ENCODE measurements at places on chromosomes 7 and 10.

DNA sequence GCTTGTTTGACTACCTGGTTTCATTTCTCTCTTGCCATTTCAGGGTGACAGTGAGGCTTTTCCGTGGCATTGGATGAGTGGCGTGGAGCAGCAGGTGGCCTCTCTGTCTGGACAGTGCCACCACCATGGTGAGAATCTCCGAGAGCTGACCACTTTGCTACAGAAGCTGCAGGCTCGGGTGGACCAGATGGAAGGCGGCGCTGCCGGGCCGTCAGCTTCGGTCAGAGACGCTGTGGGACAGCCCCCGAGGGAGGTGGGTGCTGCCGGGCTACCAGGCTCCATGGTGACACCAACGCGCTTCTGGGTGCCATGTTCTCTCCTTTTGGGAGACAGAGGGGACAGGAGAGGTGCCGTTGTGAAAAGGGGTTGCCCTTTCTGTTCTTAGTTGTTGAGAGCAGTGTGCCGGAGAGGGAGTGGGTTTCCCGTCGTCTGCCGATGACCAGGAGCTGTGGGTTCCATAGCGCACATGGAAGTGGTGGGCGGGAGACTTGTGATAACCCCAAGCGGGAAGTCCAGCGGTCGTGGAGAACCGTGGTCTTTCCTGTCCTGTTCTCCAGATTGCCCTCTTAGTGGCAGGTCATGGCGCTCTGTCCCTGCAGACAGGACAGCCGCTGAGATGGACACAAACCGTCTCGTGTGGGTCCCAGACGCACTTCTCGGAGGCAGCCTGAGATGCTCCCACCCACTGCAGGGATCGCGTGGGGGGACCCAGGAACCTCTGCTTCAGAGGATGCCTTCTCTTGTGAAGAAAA, 21.3 kb downstream of the SUN1 start:
- DNase-seq, result no peak

DNA sequence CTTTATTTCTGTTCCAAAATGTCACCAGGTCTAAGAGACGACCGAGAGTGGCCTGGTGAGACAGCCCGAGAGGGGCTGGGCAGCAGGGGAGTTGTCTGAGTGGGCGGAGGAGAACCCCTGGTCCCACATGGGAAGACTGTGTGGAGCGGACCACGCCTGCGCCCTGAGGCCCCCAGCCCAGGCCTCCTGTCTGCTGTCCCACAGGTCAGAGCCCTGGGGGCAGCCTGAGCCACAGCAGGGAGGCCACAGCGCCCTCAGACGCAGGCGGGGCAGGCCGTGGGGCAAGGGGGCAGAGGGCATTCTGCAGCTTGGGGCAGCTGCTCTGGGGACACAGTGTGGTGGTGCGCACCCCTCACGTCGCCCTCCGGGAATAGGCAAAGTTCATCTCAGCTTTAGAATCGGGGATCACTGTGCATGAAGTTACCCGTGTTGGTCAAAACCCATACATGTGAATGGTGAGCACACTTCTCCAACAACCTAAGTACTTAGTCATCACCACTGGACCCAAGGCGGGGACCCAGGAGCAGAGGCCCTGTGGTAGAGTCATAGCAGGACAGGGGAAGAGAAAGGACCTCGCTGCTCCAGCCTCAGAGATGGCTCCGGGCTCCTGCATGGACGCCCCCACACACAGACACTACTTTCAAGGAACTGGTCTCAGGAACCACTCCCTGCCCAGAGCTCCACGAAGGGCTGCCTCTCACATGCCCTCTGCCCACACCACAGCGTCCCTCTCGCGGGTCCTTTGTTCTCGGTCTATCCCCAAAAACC, 214.7 kb downstream of the ELFN1 start:
- no peak for DNase-seq

DNA sequence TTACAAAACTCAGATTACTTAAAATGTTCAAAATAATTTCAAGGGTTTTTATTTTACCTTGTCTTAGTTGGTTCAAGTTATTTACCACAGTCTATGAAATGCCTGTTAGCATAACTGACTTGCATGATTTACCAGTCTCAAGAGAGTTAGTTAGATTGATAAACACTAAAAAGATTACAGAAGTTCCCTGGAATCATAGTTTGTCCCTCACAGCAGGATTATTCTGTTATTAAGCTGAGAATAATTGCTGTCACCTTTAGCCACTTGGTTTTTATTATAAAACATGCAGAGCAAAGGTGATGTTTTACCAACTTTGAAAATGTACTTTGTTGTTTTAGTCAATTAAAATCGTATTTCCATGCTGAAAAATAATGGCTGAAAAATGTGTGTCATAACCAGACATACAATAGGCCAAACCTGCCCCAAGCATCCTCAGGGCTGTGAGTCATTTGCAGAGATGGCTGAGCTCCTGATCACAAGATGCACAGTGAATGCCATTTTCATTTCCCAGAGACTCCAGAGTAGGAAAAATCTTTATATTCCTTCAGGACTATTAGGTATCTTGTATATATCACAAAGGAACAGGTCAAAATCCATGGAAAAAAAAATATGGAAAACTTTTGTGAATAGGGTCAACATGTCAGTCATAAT, 87.8 kb upstream of the DKK1 start:
- no peak for DNase-seq

DNA sequence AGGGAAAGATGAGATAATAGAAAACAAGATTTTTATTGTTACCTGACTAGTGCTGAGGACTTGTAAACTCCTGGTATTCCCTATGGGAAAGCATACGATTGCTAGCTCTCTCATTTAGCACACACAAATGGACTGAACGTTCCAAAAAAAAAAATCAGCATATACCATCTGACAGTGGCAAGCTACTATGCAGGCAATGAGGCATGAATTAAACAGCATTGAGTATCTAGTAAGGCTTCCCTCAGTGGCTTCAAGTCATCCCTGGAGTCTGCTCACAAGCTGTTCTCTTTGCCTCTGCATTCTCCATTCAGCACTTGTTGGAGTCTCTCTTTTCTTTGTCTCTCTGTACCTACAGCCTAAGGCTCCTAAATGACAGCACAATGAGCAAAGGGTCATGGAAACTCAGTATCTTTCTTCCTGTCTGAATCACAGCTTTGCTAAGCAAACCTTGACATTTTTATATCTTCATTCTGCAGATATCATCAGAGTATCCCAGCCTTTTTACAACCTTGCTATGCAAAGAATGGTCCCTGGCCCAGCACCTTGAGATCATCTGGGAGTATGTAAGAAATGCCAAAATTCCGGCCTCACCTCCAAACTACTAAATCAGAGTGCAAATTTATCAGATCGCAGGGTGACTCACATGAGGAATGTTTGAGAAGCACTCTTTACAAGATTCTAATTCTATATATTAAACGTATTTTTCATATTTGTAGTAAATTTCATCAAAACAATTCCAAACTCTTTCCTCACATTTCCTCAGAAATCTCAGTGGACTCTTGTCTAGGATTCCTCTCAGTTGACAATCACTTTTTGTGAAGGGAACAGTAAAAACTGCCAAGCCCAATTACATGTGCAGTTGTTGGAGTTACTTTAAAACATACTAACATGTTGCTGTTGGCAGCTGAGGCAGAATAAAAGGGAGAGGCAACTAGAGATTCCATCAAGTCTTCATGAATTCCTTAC, 10.8 kb upstream of the LIPA start:
- no peak for DNase-seq

GRCh38 chr7:91973639-91974038, 33.0 kb downstream of the AKAP9 start:
- DNase-seq, result no peak

GRCh38 chr7:55053651-55054571, 35.1 kb downstream of the EGFR start:
- DNase-seq, result no peak

- DNase-seq, result no peak
These were observed 279.9 kb downstream of the CSTF2T start for GRCh38 chr10:51419196-51420093.

DNA sequence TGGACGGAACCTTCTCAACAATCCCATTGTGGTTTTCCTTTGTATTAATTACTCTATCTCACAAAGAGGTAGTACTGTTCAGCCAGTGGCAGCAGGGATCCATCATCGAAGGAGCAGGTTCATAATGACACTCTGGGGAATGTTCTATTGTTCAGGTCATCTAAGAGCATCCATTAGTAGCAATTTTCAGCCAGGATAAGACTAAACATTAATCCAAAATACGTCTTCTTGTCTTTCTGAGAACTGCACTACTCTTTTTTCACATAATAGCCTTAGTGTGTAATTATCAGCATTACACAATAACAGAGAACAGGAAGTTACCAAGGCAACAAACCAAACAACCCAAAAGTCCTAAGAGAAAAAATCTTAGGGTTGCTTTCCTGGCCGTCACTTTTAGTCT, 259.5 kb upstream of the VWC2 start:
- DNase-seq, result peak; percentile 56

Measured in NCI-H774 (cell line).